DMS153 (cell line): ENCODE measurements at places on chromosomes 3 and 15.

DNA sequence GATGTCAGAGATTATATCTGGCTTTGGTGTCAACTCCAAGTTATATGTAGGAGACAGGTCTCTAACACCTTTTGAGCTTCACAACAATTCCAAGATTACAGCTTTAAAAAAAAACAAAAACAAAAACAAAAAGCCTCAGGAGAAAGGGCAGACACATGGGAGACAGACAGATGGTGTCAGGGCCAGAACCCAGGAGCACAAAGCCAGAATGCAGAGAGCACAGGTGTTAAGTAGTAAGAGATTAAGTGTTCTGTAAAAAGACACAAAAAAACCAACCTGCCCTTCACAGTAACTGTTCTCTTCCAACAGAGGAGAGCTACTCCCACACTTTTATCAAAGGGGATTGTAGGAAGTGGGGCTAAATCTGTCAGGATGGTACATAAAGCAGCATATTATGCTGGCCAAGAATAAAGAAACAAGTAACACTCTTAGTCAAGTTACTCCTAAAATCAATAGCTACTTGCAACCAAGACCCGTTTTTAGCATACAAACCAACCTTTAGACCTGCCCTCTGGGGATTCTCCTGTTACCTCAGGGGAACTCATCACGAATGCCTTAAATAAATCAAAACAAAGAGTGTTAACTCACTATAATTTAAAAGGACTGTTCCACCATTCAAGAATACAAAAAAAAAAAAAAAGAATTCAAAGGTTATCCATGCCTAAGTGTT, 5.9 kb downstream of the CPEB1 start:
- DNase-seq = no peak

GRCh38 chr15:27669641-27670040, 429.5 kb downstream of the OCA2 start:
- no peak for DNase-seq

GRCh38 chr3:118171236-118171852, 863.3 kb downstream of the IGSF11 start:
- no peak for DNase-seq

- no peak for DNase-seq
Observed at GRCh38 chr3:106347350-106347749, 478.5 kb upstream of the CBLB start.

- no peak for DNase-seq
Observed at GRCh38 chr3:42213417-42213816, 52.6 kb downstream of the CCK start.

GRCh38 chr3:172853921-172854666, 103.6 kb downstream of the ECT2 start:
- no peak for DNase-seq

GRCh38 chr15:39820050-39820602, 37.5 kb upstream of the FSIP1 start:
- DNase-seq = no peak

DNA sequence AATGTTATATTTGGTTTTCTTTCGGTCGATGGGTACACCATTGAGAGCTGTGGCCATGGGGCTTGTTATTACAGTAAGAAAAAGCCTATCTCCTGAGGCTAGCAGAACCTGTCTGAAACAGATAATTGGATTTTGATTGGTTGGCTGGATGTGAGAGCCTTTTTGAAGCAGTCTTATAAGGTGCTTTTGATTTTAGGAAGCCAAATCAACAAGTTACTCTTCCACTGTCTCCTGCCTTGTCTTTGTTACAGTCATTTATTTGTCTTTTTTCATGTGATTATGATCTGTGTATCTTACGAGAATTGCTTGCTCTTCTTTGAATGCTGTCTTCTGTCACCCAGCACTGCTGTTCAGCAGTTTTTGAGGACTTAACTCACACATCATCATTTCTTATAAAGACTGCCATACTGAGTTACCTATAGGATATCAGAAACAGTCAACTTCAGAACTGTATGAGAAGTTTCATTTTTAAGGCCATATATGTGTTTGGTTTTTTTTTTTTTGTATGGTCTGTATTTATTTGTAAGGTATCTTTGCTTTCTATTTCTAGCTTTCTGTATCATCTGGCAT, 51.1 kb downstream of the MEF2A start:
- DNase-seq = no peak

DNA sequence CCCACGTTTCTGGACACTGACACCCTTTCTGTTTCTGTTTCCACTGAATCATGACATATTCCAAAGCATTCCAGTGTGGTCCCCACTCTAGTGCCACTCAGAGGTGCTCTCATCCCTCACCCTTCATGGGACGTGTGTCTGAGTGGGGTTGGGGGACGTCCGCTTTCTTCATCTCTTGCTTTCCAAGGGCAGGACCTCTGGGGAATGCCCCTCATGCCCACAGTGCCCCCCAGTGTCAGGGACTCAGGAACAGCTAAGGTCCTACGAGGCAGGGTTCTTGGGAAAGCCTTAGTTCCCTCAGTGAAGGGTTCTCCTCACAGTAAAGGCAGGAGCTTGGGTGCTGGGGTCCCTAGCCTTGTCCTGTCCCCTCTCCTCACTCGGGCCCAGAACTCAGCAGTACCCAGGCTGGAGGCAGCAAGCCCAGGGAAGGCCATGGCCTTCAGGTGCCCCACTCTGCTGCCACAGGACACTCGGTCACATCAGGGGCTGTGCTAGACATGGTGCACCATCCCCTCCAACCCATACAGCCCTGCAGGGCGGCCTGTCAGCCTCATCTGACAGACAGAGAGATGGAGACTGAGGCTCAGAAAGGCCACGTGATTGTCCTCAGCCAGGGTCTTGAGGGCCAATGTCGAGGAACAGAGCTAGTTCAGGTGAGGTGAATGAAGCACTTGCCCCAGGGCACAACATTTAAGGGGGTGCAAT, 261.0 kb downstream of the TLE3 start:
- no peak for DNase-seq

GRCh38 chr3:89038869-89039268, 68.6 kb upstream of the EPHA3 start:
- DNase-seq = no peak

GRCh38 chr3:38957296-38957695, 94.4 kb downstream of the SCN11A start:
- no peak for DNase-seq

- peak; percentile 59 for DNase-seq
Observed at GRCh38 chr3:149366941-149367840, 10.3 kb downstream of the TM4SF1 start.

DNA sequence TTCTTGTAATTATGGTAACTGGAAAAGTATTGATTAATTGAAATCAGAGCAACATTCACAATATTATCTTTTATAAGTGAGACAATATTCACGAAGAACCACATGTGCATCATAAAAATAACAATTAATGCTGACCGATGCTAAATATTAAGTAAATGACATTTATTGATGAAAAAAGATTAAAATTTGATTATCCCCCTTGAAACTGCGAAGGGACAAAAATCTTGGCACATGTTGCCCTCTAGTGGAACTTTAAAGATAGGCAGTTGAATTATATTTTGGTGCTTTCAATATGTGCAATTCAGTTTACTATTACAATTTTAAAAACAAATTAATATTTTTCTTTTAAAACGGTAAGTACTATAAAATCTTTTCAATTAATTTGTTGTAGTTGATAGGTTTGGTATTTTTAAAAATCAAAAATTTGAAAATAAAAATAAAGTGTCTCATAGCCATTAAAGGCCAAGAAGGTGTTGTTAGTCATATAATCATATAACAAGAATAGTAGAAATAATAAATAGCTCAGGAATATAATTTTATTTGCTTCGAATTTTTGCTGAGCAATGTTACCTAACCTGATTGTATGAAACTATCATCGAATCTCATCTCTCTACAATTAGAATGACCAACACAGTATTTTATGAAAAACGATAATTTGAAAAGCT, 270.2 kb downstream of the ROBO1 start:
- no peak for DNase-seq

GRCh38 chr3:76349715-76350480, 564.5 kb upstream of the ZNF717 start:
- DNase-seq = no peak

DNA sequence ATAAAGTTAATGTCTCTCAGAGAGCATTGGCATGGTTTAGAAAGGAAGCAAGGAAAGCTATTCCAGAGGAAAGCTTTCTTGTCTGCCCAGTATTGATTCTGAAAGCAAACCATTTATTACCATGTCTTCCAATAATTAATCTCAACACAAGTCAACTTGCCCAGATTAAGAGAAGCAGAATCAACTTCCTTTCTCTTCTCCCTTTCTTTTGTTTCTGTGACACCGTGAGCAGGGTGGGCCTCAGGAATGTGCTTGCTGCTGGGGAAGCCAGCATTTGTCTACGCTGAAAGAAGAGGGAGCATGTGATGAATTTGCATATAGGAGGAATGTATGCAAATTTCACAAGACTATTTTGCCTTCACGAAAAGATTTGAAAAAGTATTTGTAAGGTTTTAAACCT, 368.6 kb upstream of the ROPN1 start:
- DNase-seq = no peak

GRCh38 chr3:11523572-11524101, 120.1 kb downstream of the VGLL4 start:
- DNase-seq = peak; percentile 14

DNA sequence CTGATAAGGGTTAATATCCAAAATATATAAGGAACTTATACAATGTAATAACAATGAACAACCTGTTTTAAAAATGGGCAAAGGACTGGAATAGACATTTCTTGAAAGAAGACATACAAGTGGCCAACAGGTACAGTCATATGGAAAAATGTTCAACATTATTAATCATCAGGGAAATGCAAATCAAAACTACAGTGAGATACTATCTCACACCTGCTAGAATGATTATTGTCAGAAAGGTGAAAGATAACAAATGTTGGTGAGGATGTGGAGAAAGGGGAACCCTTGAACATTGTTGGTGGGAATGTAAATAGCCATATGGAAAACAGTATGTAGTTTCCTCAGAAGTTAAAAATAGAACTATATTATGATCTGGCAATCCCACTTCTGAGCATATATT, 20.4 kb downstream of the GOLM2 start:
- DNase-seq = no peak

- no peak for DNase-seq
Observed at GRCh38 chr3:87161013-87161412, 66.1 kb upstream of the CHMP2B start.

- DNase-seq = no peak
Observed at GRCh38 chr15:53506370-53506769, 253.1 kb downstream of the WDR72 start.

DNA sequence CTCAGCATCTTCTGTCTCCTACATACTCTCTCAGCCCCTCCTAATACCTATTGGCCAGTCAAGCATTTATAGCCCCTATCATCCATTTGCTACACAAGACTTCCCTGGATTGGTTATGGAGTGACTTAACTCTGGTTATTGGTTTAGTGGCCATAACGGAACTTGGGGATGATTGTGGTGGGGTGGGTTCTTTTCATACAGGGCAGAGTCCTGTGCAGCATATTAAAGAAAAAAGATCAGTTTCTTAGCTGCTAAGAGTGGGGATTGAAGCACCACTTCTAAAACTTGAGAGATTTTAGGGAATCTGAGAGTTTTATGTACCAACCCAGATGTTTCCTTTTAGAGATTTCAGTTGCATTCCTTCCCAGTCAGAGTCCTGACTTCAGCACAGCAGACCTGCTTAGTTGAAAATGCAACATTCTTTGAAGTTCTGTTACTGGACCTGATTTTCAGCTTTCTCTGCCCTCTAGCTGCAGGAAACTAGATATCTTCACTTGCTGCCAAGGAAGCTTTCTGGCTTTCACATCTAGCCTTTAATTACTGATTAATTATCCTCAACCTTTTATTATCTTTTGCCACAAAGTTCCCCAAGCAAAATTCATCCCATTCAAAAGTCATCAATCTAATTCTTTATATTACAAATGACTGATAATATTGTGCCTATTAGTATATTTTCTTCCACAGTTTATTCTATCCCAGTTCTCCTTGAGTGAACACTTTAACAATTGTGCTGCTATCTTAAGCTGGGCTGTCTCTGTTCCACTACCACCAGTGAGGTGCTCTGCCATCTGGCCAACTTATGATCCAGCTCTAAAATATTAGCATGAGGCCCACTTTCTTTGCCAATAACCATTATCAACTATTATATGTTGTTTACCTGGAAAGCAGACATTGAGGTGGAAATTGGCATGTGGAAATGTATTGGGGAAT, 906.0 kb upstream of the ALCAM start:
- no peak for DNase-seq

- DNase-seq = no peak
Observed at GRCh38 chr3:64764386-64764929, 76.7 kb upstream of the ADAMTS9 start.

- no peak for DNase-seq
Observed at GRCh38 chr3:38585791-38586420, 63.6 kb downstream of the SCN5A start.

DNA sequence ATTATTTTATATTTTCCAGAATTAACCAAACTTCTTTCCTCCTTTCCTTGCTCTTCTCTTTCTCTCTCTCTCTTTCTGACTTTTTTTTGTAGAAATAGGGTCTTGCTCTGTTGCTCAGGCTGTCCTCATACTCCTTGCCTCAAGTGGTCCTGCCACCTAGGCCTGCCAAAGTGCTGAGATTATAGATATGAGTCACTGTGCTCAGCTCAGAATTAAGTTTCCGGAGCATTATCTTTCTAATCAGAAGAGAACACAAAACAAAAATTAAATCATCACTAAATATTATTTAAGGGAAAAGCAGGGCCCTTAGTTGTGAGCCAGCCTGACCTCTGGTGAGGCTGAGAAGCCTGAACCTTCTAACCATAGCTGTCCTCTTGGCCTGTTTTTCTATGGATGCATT, 168.2 kb downstream of the SOX2 start:
- no peak for DNase-seq

GRCh38 chr15:93985176-93985575, 246.2 kb upstream of the MCTP2 start:
- no peak for DNase-seq

- DNase-seq = no peak
Observed at GRCh38 chr15:47412136-47412535, 305.2 kb upstream of the SEMA6D start.

DNA sequence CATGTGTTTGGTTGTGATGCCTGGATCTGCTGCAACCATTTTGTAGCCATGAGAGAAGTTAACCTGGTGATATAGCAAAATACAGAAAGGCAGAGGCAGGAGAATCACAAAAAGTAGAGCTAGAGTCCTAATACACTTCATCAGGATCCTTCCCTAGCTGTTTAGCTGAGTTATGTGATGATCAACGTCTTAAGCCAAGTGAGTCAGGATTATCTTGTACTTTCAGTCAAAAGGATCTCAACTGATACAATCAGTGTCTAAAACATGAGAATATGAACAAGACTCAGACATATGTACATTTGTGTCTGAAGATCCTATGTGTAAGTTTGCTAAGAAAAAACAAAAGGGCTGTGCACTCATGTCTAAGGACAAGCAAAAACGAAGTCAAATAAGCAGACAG, 236.9 kb downstream of the NTRK3 start:
- DNase-seq = no peak

GRCh38 chr3:183958226-183958625, 59.5 kb downstream of the ABCC5 start:
- no peak for DNase-seq

- no peak for DNase-seq
Observed at GRCh38 chr3:123138839-123139444, 62.8 kb upstream of the SEC22A start.

- DNase-seq = peak; percentile 89
Observed at GRCh38 chr3:168671091-168671490, 575.4 kb upstream of the GOLIM4 start.
